Glomerular endothelial cell (primary cell): ENCODE measurements at places on chromosomes 12 and 14. TPM values are rescaled to one million over a fixed set of nuclear protein-coding genes. Genes with fewer than 3 reads are reported as not detected.

Gene CLEC2A
- total RNA-seq, result not detected in 2 replicates

Gene AMIGO2
- 35.3 and 40.9 TPM in 2 replicates for total RNA-seq

GRCh38 chr14:20612403-20612802 lies 21.2 kb upstream of the RNASE12 start:
- DNase-seq, result no peak

Gene PRB2
- total RNA-seq, result not detected in 2 replicates

Gene ZC2HC1C
- total RNA-seq, result 0.93 and 1.5 TPM in 2 replicates

DNA sequence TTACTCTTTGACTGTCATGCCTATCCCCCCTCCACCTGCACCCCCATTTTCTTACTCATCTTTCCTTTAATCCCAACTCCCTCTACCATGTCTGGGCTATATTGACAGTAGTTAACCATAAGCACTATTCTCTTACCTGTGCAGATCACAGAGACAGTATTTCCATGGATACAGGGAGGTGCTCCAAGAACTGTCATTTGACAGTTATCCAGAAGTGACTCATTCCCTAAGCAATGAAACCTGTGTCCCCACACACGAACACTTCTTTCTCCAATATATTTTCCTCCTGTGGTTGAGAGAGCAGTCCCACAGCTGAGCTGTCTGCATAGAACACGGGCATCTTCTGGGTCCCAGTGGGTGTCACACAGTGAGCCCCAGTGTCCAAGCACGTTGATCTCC lies 68.8 kb downstream of the CD163L1 start:
- no peak for DNase-seq

Gene FLRT2
- 80.6 and 153 TPM in 2 replicates for total RNA-seq

- DNase-seq, result no peak
Measured at GRCh38 chr12:115763376-115763775, 514.1 kb downstream of the MED13L start.

- DNase-seq, result no peak
Measured at GRCh38 chr12:51320311-51320694, 3.7 kb downstream of the BIN2 start.

- DNase-seq, result no peak
Measured at GRCh38 chr12:62372134-62372533, 94.5 kb upstream of the MON2 start.

DNA sequence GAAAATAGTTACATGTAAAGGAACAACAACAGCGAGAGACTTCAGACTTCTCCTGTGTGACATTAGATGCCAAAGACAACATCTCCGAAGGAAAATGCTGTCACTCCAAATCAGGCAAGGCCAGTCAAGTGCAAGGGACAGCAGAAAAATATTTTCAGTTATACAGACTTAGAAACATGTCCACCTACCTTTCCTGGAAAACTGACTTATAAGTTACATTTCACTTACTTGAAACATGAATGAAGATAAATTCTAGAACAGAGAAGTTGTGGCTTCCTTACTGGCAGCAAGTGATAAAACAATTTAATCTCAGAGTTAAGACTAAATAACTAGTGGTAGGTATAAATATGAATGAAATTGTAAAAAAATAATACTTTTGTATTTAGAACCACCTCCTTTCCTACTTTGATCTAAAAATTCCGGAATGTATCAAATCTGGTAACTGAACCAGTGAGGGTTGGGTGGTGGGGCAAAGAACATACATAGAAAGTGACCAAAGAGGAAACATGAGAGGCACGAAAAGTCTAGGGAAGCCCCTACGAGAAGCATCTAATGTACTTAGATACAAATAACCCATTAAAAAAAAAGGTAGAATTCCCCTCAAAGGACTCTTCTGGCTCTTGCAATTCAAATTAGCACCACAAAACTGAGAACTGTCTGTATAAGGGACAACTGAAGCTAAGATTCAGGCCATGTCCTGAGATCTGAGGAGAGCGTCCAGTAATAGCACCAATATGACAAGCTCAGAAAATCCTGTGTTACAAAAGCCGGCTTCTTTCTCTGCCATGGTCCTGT lies 21.2 kb downstream of the MTHFD1 start:
- DNase-seq, result no peak

DNA sequence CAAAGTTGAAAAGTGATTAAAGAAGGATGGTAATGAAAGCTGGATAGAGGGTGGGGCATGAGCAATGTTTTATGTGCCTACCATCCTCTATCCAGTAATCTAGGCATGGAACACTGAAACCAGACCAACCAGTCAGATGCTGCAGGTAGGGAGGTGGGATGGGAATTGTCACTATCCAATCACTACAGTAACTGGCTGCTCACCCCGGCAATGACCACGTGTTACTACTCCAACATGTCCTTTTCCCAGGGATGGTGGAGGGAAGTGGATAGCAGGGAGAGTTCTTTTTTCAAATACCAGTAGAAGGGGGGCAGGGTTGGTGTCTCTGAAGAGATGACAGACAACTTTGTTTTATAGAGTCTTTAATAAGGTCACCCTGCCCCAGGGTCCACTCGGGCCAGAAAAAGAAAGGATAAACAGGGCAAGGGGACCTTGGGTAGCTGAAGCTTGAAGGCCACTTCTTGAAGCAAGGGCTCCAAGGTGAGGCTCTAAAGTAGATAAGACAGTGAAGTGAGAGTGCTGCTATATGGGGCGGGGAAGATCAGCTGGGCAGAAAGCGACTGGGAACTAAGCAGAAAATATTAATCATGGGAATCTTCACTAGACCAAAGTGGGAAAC lies 14.7 kb upstream of the CDH24 start:
- no peak for DNase-seq

DNA sequence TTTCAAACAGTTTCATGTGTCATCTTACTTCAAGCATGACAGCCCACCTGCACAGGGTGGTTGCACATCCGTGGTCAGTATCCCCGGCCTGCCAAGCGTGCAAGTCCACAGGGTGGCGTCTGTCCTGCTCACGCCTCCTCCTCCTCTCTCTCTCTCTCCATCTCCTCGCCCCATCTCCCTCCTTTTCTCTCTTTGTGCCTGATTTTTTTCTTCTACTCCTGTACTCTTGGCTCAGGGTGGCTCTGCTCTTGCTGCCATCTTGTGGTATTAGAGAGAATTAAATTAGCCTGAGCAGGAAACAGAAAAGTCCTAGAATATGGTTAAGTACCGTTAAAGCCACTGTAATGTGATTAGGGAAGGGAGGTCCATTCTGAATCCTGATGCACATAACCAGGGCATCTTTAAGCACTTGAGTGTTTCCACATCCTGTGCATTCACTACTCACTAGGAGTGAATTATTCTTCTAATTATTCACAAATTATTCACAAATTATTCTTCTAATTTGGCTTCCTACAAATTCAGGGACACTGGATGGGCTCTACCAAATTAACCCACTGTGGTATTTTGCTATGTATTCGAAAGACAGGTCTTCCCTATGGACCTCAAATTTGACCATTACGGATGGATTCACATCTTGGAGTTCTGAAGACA lies 25.5 kb upstream of the DTX1 start:
- DNase-seq, result peak; percentile 39

GRCh38 chr14:91245029-91245428 lies 525 bp upstream of the GPR68 start:
- DNase-seq, result no peak

- peak; percentile 2 for DNase-seq
Measured at GRCh38 chr14:48398675-48399282, 723.4 kb upstream of the MDGA2 start.

GRCh38 chr12:18446061-18446644 lies 184.8 kb downstream of the PIK3C2G start:
- no peak for DNase-seq

Gene CDH24
- total RNA-seq, result 8.9 and 11.9 TPM in 2 replicates

Gene TBC1D30
- 13.8 and 24.7 TPM in 2 replicates for total RNA-seq

GRCh38 chr12:59452746-59453145 lies 143.1 kb upstream of the SLC16A7 start:
- DNase-seq, result no peak

DNA sequence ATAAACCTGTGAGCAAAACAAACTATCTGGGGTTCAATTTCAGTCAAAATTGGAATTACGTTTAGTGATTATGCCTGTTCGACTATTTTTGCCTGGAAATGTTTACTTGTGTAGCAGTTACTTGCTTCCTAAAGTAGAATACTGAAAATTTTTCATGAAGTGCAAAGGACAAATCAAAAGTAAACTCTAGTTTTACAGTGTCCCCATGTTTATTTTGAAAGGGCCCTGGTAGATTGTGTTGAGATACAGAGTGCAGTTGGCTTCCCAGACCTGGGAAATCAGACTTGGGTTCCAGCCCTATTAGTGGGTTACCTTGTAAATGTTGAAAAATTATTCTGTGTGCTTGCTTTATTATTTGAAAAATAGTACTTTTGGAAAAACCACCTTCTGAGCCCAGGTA lies 17.3 kb downstream of the KLRB1 start:
- DNase-seq, result no peak

DNA sequence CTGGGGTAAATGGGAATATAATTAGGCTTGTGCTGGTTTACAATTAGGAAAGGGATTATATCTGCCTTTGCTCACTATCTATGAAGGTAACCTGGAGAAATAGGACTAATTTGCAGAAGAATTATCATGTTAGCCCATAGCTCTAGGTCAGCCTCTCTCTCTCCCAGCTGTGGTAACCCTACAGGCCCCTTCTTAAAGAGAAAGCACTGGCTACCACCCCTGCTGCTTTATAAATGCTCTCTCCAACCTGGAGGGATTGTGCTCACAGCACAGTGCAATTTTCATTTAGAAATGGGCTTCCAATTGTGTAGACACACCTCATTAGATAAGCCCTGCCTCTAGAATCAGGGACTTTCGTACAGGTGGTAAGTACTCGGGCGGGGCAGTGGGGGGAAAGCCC lies 22.7 kb upstream of the MGST1 start:
- no peak for DNase-seq

GRCh38 chr12:68890701-68891113 lies 42.3 kb downstream of the CPM start:
- DNase-seq, result no peak

Gene SART3
- 25.9 and 54.7 TPM in 2 replicates for total RNA-seq

GRCh38 chr12:127749416-127749815 lies 517.6 kb upstream of the TMEM132C start:
- DNase-seq, result no peak

Gene ANKRD33
- total RNA-seq, result 1.2 and 3.2 TPM in 2 replicates

Gene P2RX2
- not detected in 2 replicates for total RNA-seq

GRCh38 chr12:4286228-4286627 lies 12.7 kb downstream of the CCND2 start:
- DNase-seq, result no peak

Gene LMNTD1
- 0.82 TPM in 1 of 2 replicates, not detected in the other for total RNA-seq

DNA sequence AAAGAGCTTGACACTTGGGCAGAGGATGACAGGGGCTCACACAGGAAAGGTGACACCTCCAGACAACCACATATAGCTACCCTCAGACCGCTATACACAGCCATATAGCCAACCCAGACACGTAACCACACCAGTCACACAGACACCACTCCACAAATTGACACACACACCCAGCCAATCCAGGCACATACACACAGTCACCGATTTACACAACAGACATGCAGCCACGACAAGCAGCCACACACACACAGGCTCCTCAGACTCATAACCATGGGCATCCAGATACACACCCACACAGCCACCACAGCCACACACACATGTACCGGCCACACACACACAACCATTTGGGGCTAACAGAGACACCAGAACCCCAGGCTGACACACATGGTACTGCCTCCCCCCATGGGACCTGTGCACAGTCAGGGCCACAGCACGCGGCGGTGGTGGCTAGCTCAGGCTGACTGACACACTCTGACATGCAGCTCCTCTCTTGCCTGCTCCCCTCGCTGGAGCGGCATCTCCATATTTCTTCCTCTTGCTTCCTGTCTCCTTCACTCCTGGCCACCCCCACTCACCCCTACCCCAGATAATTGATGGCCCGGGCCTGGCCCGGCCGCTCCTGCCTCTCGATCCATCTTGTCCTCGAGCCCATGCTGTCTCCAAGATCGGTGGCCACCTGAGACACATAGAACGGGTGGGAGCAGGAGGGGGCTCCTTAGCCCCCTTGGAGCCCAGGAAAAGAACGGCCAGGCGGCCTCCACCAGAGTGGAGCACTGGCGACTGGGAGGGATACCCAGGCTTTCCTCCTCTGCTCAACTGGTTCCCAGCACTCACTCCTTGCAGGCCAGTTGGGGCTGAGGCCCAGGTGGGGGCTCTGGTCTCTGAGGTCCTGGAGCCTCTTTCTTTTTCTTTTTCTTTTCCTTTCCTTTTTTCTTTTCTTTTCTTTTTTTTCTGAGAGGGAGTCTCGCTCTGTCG lies 6.0 kb upstream of the SHMT2 start:
- no peak for DNase-seq

Gene MEG3
- total RNA-seq, result 134 and 219 TPM in 2 replicates

Gene TRHDE
- total RNA-seq, result 1.5 and 2.9 TPM in 2 replicates

Gene GRIN2B
- total RNA-seq, result 0.06 and 0.10 TPM in 2 replicates

Gene SSPN
- 1.7 and 5.1 TPM in 2 replicates for total RNA-seq
